Fibroblast of villous mesenchyme (primary cell): ENCODE measurements at places on chromosomes 12 and 14.

- no peak for DNase-seq
Measured at GRCh38 chr14:42391146-42391834, 784.6 kb downstream of the LRFN5 start.

DNA sequence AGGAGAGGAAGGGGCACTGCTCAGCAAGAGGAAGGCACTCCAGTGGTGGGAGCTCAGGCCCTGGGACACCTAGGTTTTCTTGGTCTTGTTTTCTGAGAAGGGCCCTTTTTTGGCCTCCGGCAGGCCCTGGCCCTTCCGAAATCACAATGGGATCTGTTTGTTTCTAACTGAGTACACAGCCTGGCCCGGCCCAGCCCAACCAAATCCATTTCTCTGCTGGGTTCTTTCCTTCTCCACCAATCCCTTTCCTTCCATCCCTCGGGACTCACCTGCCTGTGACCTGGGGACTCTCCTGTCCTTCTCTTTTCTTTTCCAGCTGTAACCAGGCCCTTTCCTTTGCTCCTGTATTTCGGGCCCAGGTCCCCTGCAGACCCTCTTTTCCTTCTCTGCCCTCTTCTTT is 18.6 kb downstream of the TEAD4 start:
- DNase-seq, result no peak

- DNase-seq, result no peak
Measured at GRCh38 chr12:91327131-91327530, 144.5 kb upstream of the DCN start.

- no peak for DNase-seq
Measured at GRCh38 chr14:53192052-53192760, 39.1 kb upstream of the DDHD1 start.
